ENCODE measurements at places on chromosomes 6 and 20.

GRCh38 chr6:72042088-72042487 is 155.7 kb downstream of the RIMS1 start:
- no peak for DNase-seq

DNA sequence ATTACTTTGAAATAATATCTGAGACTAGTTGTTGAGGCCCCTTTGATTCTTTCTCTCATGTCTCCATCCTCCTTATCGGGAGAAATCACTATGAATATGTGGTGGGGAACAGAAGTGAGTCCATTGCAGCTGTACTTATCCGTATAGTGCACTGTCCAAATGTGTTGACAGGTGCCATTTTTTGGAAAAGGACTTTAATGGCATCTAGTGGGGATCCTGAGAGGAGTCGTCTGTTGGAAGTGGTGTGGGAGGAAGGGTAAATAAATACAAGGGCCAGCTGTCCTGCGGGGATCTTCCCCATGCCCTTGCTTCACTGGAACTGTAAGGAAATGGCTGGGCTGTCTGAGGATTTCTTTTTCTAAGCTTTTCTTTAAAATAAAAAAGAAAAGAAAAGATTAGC is 19.4 kb downstream of the TPX2 start:
- no peak for DNase-seq

- no peak for DNase-seq
Observed at GRCh38 chr20:37650661-37651060, 43.2 kb upstream of the CTNNBL1 start.

- no peak for DNase-seq
Observed at GRCh38 chr20:58659841-58660240, 8.8 kb downstream of the STX16 start.

- no peak for DNase-seq
Observed at GRCh38 chr6:1689141-1689540, 79.4 kb downstream of the FOXC1 start.

- DNase-seq = no peak
Observed at GRCh38 chr20:64108731-64109681, 1.6 kb upstream of the NPBWR2 start.

DNA sequence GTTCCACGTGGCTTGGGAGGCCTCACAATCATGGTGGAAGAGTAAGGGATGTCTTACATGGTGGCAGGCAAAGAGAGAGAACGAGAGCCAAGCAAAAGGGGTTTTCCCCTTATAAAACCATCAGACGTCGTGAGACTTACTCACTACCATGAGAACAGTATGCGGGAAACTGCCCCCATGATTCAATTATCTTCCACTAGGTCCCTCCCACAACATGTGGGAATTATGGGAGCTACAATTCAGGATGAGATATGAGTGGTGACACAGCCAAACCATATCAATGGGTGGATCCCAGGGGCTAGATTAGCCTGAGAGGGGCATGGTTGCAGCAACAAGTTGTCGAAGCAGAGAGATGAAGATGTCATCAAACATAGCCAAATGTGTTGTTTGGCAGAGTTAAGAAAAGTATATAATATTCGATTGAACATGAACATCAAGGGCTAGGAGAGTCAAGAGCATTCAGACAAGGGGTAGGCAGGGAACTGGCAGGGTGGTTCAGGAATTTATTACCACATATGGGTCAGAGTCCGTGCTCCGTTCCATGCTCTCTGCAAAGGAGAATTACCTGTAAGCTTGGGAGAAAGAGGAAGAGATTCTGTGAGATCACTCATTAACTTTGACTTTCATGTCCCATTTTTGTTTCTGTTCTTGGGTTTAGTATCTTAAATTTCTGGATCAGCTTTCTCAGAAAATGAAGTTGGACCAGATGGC is 98.8 kb downstream of the CCDC170 start:
- DNase-seq = no peak

GRCh38 chr20:688809-689212 is 13.2 kb upstream of the SCRT2 start:
- no peak for DNase-seq

DNA sequence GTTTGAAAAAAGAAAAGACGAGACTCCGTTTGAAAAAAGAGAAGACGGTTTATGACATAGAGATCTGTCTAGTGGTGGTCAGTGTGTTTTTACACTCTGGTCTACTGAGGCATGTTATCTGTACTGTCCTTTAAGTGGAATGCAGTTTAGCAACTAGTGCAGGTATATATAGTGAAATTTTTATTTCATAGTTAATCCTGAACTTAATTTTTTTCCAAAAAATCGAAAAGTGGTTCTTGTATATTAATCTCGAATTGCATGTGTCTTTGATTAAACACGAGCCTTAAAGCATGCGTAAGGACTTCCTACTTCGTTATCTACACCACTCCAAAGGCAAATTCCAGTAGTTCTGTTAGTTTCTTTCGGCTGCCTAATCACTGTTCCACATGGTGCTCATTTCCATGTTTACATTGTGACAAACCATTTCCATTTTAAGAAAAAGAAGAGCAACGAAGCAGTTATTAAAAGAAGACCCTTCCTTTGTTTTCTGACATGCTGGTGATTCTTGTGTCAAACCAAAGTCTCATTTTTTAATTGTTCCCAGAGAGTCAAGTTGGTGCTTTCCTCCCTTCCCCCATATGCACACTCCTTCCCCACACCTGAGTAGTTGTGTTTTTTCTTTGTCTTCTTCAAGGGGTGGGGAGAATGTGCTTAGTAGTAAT is 2.3 kb downstream of the SNX9 start:
- no peak for DNase-seq

DNA sequence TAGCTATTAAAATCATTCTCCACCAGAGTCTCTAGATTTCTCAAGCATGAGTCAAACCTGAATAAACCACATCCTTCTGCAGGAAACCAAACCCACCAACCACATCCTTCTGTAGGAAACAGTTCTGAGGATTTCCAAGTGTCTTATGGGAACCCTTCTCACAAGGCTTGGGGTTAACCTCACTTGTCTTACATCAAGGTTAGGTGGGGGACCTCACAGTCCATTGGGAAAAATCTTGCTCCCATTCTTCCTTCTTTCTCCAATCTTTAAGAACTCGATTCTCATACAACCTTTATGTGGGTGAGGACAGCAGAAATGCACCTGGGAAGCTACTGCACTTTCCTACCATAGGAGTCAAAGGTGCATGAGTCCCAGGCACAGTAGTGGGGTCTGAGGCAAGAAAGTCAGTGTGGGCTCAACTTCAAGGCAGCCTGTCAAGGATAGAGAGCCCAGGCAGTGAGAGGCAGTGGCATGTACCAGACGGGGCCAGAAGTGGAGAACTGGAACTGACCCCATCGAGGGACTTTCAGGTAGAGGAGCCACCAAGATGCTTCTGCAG is 114.5 kb downstream of the SLC22A3 start:
- DNase-seq = no peak

- DNase-seq = no peak
Observed at GRCh38 chr20:41174782-41175181, 37.4 kb downstream of the PLCG1 start.

All from progenitor cell of endocrine pancreas (in vitro differentiated cells).